Activated CD8-positive, alpha-beta memory T cell treated with anti-CD3 and anti-CD28 coated beads for 4 hours (primary cell): ENCODE measurements at places on chromosomes 6 and 20.

GRCh38 chr6:158772172-158772571, 47.0 kb downstream of the EZR start:
- DNase-seq: no peak

- DNase-seq: no peak
Measured at GRCh38 chr6:74000666-74001490, 304.9 kb downstream of the CD109 start.

- no peak for DNase-seq
Measured at GRCh38 chr6:23418095-23418494, 707.9 kb upstream of the NRSN1 start.

DNA sequence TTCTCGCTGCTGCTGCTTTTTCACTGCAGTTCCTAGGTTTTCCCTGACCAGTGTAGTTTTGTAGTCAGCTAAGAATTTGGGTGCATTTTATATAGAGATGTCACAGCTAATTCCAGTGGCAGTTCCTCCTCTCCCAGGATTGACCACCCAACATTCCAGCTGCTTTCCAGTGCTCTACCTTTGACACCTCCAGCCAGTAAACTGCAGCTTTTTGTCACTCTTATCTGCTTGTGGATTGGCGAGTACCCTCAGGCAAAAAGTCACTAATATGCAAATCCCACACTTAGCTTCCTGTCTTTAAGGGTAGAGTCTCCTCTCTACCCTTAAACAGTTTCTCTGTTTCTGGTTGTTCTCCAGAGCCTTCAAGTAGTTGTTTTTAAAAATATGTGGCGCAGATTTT, 146.9 kb upstream of the KCNG1 start:
- no peak for DNase-seq
